T-cell (primary cell): ENCODE measurements at places on chromosomes 7 and 10.

GRCh38 chr10:89090756-89091445, 100.3 kb downstream of the FAS start:
- no peak for DNase-seq

GRCh38 chr7:135645296-135645904, 16.9 kb upstream of the STMP1 start:
- no peak for DNase-seq

GRCh38 chr7:87129848-87130247, 22.4 kb upstream of the DMTF1 start:
- no peak for DNase-seq

- DNase-seq: no peak
Observed at GRCh38 chr7:132171130-132171576, 405.1 kb downstream of the PLXNA4 start.

DNA sequence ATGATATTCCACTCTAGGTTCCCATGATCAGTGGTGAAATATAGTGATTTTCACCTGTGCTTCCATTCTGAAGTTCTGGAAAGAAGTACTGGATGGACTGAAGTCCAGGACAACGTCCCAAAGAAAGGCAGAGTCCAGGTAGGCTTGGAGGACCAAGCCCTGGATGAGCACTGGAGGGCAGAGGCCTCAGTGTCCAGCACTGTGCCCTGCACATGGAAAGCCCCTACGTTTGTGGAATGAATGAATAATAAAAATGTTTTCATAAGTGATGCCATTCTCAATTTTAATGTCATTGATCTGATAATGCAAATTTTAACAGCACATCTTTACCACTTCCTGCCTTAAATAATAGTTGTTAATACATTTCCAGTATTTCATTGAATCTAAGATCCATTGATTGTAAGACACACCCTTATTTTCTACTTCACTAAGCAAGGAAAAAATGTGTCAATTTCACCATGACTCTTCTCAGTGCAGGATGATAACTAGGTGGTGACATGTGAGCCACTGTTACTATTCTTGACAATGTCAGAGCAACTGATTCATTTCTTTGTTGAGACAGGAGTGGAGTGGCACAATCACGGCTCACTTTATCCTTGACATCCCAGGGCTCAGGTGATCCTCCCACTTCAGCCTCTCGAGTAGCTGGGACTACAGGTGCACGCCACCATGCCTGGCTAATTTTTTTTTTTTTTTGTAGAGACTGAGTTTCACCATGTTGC, 35.2 kb downstream of the ZNF783 start:
- DNase-seq: no peak

- DNase-seq: no peak
Observed at GRCh38 chr10:71290806-71291527, 28.1 kb upstream of the SLC29A3 start.

- peak; percentile 39 for DNase-seq
Observed at GRCh38 chr10:110610308-110610774, 33.8 kb upstream of the RBM20 start.

GRCh38 chr10:132724446-132724845, 61.5 kb downstream of the NKX6-2 start:
- no peak for DNase-seq
